ENCODE measurements at places on chromosomes 3 and 15.

DNA sequence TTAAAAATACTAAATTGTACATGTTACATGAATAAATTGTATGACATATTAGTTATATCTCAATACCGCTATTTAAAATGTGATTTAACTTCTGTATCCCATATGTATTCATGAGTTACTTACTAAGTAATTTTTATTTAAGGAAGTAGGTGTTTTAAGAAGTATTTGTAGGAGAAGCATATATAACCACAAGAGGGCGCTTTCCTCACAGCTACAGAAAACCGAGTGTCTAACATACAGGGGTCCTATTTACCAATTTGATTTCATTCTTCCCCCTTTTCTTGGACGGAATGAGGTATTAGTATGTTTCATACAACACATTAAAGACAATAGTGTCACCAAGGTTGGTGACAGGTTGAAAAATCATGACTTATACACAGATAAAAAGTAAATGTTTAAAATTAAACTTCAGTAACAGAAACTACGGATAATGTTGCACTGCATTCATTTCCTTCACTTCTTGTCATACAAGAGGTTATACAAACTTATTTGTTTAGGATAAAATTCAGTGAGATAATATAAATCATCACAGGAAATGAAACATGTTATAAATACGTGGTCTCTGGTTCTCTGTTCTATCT lies 253.6 kb downstream of the MAGI1 start:
- no peak for DNase-seq

- no peak for DNase-seq
Measured at GRCh38 chr3:170746175-170746942, 123.6 kb downstream of the RPL22L1 start.

- DNase-seq, result no peak
Measured at GRCh38 chr15:79676621-79677020, 220.2 kb downstream of the MTHFS start.

DNA sequence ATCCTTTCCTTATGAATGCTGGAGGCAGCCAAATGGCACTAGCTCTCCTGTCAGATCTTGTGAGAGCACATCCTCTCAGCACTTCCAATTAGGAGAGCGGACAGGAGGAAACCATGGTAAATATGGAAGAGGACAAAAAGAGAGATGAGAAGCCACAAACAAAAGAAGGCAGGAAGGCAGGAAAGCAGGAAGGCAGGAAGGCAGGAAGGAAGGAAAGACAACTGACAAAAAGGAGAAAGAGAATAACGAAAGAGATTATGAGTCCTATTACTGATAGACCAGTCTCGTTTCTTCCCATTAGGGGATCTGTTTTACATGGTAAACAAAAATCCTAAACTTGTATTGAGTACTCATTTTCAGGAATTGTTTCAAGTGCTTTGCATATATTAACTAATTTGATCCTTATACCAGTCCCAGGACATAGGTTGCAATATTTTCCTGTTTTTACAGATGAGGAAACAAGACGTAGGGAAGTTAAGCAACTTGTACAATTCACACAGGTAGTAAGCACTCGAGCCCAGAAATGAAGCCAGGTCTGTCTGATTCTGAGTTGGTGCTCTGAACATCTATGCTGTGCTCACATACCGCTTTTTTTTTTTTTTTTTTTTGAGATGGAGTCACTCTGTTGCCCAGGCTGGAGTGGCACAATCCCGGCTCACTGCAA lies 4.2 kb downstream of the BCL2A1 start:
- DNase-seq, result no peak
